ENCODE measurements at places on chromosomes 3 and 15.

DNA sequence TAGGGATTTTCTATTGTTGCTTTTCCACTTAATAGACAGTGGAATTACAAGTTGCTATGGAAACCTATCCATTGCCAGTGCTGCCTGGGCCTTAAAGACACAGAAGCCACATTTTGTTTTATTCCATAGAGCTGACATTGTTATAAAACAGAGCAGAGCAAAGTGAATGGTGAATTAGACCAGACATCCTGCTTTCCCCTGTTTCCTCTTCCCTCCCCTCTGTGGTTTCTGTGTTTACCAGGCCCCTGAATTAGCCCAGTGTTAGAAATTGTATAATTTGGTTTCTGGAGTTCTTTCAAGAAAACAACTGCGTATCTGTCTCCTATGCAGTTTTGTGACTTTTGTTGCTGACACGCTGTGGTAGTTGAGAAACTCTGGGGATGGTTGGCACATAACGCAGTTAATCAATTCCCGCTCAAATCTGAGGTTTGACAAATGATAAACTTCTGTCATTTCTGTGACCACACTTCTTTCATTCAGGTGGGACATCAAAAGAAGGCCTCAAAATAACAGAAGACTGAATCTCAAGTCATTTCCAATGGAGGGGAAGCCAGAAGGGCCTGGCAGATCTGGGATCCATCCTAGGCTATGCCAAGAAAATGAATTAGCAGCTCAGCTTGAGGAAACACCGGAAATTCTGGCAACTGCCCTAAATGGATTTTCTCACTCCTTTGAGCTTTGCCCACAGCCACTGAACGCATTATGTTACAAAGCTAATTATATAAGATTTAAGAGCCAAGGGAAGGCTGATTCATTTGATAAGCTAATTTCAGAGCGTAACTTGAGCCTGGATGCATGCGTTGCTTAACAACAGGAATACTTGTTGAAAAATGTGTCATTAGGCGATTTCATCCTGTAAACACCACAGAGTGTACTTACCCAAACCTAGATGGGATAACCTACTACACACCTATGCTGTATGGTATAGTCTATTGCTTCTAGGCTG, 46.9 kb downstream of the NR1D2 start:
- DNase-seq, result no peak

- no peak for DNase-seq
These were observed 62.4 kb upstream of the POLG start for GRCh38 chr15:89396723-89397652.

GRCh38 chr3:187125319-187126031, 13.8 kb downstream of the RPL39L start:
- DNase-seq, result no peak

GRCh38 chr15:98796685-98797357, 148.5 kb downstream of the IGF1R start:
- DNase-seq, result no peak

GRCh38 chr15:75431682-75432081, 19.8 kb downstream of the SIN3A start:
- no peak for DNase-seq

DNA sequence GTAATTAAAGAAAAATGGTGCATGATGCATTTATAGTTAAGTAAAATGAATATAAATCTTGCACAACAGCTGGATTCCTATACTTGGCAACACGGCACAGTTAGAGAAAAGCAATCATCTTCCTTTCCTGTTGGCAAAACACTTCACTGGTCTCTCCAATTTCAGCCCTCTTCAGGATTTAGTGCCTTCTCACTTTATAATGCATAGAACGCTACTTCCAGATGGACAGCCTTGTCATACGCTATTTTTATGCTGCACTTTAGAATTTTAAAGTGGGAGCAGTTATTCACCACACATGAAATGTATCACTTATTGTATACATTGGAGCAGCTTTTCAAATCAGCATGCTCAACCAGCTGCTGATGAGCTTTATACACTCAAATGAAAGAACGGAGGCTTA, 194.4 kb upstream of the GBE1 start:
- no peak for DNase-seq

DNA sequence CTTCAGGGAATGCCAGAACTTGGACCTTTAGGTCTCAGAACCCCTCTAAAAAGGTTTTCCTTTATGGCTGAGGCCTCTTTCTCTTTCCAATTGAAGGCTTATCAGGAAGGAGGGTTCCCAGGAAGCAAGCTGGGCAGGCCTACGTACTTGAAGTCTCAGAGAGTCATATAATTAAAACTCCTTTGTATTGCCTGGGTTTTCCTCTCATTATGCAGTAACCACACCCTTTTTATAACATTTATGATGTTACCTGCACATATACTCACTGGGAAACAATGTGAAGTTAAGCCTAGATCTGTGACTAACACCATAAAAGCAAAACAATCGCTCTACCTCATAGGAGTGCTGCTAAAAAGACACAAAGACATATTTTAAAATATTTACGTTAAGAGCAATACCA, 27.3 kb downstream of the SERP1 start:
- no peak for DNase-seq

GRCh38 chr15:75223688-75224087, 22.0 kb downstream of the C15orf39 start:
- DNase-seq, result no peak

GRCh38 chr3:46614431-46614830, 2.1 kb downstream of the FAM240A start:
- DNase-seq, result no peak

DNA sequence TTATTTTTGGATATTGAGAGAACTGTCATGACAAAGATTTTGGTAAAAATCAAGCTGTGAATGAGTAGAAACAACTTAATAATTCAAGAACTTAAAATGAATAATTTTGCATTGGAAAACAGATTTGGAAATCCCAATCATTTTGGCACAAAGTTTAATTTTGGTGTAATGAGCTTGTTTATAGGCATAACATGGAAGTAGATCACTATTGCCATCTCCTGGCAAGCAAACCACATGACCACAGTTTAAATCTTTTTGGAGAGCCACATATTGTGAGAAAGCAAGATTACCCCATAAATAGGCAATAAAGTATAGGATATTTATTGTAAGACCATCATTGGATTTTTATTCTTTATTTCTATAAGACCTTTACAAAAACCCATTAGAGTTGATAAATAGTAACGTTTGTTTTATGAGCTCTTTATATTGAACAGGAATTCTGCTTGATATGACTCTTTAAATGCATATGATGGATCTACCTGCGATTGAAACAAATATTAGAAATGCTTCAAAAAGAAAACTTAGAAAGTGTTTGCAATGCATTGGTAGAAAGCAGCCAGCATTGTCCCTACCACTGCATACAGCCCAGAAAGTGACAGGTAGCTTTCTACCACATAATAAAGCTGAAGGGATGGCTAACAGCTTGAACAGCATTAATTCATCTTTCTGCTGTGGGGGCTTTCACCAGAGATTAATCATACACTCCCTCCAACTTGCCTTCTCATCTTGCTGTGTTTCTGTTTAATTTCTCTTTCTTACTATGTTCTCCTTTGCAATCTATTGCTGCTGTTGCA, 766.8 kb downstream of the TBL1XR1 start:
- DNase-seq, result no peak

DNA sequence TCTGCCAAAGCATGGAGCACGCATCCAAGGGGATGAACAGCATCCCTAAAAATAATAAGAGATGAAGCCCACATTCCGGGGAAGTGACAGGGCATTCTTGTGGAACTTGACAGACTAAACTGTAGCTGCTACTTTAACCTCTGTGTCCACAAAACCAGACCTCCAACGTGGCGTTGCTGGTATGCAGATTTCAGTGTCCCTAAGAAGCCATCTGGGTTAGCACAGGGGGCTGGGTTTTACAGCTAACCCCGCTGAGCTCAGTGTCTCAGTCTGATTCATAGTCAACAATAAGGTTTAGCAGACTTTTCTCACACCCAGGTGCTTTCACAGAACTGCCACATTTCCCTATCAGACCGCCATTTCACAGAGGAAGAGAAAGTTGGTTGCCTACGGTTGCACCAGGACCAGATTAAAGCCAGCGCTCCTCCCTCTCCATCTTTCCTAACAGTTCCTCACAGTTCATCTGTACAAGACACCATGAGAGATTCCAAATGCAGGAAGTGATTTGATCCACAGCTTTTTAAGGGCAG, 61.6 kb upstream of the CTDSPL start:
- no peak for DNase-seq

DNA sequence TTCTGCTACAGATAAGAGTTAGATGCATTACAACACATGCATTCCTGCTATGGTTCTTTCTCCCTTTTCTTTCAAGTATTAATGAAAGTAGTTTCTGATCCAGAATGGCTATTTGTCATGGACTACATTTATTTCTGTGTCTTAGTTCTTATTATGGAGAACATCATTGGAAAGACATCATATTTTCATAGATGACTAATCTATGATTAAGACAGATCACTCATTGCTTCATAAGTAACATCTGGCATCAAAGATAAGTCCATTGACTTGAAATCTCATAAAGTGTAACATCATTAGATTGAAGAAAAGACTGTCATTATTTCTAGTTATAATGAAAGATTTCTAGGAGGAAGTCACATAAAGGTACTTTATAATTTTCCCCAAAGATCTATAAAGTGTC, 366.7 kb downstream of the NSUN3 start:
- no peak for DNase-seq

DNA sequence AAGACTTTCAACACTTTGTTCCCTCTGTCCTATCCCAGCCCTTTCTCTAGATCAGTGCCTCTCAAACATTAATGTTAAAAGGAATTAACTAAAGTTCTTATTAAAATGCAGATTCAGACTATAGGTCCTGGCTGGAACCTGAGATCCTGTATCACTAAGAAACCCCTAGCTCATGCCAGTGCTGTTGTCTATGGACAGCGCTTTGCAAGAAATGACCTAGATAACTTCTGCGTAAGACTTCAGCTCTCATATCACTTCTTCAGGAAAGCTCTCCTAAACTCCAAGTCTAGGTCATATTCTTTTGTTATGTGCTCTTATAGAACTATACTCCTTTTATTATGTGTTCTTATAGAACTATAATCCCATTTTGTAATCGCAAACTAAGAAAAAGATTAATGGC, 67.8 kb upstream of the CDIN1 start:
- DNase-seq, result no peak

- DNase-seq, result peak; percentile 91
These were observed 75.1 kb downstream of the CCK start for GRCh38 chr3:42190701-42191442.

GRCh38 chr3:129266651-129267050, 12.0 kb upstream of the HMCES start:
- DNase-seq, result no peak

GRCh38 chr3:129315223-129315997, 36.7 kb downstream of the HMCES start:
- peak; percentile 83 for DNase-seq

DNA sequence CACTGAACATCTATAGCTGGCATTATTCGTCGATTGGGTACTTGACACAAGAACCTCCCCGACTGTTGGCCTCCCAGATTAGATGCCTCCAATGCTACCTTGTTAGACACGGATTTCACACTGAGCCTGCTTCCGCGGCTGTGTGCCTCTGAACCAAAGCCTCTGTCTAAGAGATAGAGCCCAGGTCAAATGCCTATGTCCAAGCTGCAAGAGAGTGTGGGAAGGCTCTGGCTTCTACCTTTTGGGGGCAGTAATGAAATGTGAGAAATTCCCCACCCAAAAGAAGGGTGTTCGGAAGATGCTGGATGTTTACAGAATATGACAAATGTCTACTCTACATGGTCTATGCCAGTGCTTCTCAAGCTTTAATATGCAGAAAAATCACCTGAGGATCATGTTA, 2.0 kb upstream of the RPUSD2 start:
- DNase-seq, result no peak

GRCh38 chr15:97874139-97874538, 86.4 kb upstream of the ARRDC4 start:
- DNase-seq, result no peak

DNA sequence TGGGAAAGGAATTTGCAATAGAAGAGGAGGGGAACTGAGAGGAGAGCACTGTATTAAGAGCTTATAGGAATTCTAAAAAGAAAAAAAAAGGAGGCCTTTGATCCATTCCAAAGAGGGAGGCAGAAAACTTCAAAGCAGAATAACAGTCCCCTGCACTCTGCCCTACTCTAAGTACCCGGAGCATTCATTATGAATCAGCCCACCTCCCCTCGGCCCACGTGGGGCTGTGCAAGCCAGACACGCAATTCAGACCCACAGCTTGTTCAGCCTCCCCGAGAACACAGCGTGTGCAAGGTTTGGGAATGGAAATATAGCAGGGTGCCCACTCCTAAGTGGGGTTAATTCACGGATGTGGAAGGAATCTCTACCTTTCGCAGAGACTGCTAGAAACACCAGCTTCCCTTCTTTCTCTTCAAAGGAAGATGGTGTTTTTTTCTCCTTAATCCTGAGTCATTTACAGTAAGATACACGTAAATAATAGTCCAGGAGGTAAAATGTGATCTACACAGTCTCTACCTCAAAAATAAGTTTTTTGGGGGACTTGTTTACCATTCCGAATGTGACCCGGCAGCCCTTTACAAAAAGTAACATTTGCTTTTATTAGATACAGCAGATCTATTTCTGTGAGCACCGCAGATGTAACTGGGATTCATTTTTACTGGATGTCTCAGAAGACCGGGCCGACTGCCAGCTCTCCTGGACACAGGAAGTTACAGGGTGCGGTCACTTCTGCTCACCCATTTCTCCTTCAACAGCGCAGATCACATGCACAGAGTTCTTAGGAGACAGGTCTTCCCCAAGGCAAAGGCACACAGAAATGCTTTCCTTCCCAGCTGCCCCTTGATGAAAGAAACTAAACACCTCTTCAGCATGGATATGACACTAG, 768.5 kb upstream of the CFAP20DC start:
- no peak for DNase-seq

GRCh38 chr3:194879126-194879877, 193.6 kb downstream of the FAM43A start:
- no peak for DNase-seq

GRCh38 chr3:193560870-193561269, 6.2 kb upstream of the ATP13A4 start:
- no peak for DNase-seq

DNA sequence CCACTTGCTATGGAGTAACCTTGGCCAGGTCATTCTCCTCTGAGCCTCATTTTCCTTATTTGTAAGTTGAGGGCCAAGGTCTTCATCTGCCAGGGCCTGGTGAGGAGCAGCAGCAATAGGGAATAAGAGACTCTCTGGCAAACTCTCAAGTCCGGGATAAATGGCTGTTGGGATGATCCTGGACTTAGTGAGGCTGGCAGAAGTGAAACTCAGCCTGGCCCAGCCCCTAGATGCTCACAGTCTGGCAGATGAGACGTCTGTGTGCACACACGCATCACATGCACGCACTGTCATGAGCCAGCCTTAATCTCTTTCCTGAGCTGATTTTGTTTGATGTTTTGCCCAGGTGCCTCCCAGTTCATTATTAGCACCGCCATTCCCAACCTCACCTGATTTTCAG, 26.8 kb downstream of the SLC6A6 start:
- DNase-seq, result no peak
